ENCODE measurements at places on chromosomes 1 and 21. TPM values are rescaled to one million over a fixed set of nuclear protein-coding genes. Genes with fewer than 3 reads are reported as not detected.

- DNase-seq = no peak
Observed at GRCh38 chr1:187384504-187384903, 555.8 kb downstream of the PLA2G4A start.

DNA sequence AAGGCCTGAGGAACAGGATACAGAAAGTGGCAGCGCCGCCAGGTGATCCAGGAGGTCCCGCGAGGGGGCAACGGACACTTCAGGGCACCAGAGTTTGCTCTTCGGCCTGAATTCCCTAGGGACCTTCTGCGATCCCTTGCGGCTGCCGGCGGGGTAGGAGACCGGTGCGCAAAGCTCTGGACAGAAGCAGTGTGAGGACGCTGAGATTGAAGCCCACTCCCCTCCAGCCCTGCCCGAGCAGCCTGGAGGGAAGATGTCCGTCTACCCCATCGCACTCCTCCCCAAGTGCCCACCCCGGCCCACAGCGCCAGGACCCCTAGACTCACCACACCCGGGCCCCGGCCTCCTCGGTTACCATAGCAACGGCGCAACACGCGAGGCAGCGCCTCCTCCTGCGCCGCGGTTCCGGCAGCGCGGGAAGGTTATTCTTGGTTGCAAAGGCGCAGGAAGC lies at the start of gene ANKRD45:
ANKRD45 (minus strand) TSS at position 361 of the 451 bp plus-strand sequence. CDS start 10,433 bp downstream, outside the sequence.
- peak; percentile 86 for DNase-seq

GRCh38 chr1:40712997-40713396 lies 21.5 kb downstream of the NFYC start:
- no peak for DNase-seq

GRCh38 chr1:32920833-32921232 lies 19.6 kb upstream of the TMEM54 start:
- peak; percentile 92 for DNase-seq

Gene TMEM269
- not detected for total RNA-seq

Gene SRSF11
- 64.1 TPM for total RNA-seq

Gene SERPINC1
- total RNA-seq = 0.18 TPM

GRCh38 chr1:205547936-205548827 lies 43.7 kb downstream of the CDK18 start:
- DNase-seq = no peak

DNA sequence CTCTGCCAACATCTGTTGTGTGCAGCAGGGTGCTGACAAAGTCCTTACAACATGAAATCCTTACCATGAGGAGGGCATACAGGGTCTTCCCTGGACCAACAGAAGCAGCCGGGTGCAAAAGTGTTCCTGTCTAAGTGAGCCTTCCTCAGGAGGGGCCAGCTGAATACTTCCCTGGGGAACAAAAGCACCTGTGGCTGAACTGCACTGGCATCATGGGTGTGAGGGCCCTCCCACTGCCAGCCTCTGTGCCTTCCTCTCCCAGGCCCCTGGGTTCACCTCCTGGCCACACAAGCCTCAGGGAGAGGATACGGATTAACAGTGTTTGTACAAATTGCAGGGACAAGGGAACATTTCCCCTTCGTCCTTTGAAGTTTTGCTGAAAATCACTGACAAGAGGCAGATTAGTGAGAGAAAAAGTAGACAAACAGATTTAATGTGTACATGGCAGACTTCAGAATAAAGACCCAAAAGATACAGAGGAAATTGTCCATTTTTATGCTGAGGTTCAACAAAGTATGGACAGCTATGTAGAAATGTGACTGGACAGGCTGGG lies 91.0 kb upstream of the PPM1J start:
- no peak for DNase-seq

- no peak for DNase-seq
Observed at GRCh38 chr1:6547301-6547700, 7.0 kb downstream of the NOL9 start.

DNA sequence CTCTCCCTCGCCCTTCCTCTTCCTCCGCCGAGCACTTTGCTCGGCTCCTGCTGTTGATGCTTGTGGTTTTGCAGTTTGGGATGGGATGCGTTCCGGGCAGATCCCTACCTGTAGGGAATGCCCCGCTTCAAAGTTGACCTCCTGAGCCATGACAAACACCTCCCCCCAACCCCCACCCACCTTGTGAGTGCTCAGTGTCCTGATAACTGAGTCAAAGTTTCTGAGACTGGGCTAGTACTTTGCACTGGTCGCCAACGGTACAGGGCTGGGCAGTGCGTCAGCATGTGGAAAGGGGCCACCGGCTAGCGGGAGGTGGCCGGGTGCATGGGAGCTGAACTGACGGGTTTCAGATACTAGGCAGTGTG lies 771 bp downstream of the RABGAP1L start:
- DNase-seq = peak; percentile 61

DNA sequence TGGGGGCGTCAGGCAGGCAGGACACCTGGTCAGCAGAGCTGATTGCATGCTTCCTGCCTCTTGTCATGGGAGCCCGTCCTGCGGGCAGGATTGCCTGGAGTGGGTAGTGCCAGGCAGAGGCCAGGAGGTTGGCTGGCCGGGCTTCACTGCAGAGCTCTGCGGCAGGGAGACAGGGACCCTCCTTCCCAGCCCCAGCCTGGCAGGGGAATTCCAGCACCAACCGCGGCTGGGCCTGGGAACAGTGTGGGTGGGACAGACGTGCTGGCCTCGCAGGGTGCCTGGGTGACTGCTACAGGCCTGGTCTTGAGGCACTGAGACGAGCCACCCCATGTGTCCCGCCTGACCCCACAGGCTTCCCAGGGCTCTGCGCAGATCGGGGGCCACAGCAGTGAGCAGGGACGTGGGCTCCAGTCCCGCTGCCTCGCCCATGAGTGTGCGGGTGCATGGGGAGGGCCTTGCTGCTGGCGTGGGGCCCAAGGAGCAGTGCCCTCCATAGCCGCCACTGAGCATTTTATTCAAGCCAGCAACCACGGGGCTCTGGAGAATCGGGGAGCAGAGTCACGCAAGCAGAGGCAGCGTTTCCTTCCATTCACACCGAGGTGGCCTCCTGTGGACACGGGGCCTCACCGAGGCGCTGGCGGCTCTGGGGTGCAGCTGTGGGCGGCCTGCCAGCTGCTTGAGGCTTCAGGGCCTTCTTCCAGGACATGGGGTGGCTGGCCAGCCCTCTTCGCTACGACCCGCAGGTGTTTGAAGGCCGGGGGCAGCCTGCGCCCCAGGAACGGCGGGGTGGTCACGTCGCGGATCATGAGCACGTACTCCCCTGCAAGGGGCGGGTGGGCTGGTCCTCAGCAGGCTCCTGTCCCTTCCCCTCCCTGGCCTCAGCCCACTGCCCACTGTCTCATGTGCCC lies 70.3 kb downstream of the MORN1 start:
- DNase-seq = no peak

GRCh38 chr1:194786027-194786426 lies 1599.6 kb upstream of the B3GALT2 start:
- no peak for DNase-seq

Gene NHLH1
- not detected for total RNA-seq

DNA sequence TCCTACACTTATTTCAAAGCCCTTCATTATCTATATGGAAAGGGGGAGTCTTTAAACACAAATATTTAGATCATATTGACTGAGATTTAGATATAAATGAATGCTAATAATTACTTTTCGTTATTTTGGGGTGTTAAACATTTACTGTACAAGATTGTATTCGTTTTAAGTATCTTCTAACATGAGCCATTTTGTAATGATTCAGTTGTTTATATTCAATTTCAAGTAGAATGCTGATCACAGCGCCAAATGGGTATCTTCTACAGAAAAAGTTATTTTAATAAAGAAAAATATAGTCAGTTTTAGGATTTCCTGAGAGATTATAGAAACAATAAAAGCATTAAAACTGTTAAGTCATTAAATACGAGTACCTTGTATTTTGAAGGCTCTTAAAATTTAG lies 104.5 kb upstream of the HNRNPU start:
- no peak for DNase-seq

DNA sequence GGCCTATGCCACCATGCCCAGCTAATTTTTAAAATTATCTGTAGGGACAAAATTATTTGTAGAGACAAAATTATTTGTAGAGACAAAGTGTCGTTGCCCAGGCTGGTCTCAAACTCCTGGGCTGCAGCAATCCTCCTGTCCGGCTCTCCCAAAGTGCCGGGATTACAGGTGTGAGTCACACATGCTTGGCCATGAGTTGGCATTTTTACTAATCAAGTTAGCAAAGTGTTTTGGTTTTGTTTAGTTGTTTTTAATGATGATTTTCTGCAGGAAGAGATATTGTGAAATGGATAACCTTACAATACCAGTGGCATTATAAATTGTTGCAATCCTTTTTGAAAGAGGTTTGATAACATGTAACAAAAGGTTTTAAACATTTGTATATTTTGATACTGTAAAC lies 65.3 kb upstream of the MAGI3 start:
- DNase-seq = no peak

- DNase-seq = no peak
Observed at GRCh38 chr1:189424746-189425331, 1052.8 kb downstream of the BRINP3 start.

Gene ZBTB37
- 12.3 TPM for total RNA-seq

Gene AADACL4
- not detected for total RNA-seq

DNA sequence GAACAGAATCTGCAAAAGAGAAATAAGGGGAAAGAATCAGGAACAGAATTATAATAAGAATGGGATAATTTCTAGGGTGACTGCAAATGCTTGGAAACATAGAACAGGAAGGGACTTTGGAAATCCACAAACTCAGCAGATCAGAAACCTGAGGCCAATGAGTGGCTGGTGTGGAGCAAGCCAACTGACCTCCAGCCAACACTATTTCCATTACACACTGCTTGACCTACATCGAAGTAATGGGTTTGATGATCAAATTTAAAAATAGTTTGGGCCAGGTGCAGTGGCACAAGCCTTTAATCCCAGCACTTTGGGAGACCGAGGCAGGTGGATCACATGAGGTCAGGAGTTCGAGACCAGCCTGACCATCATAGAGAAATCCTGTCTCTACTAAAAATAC lies 284.9 kb downstream of the GRIK1 start:
- no peak for DNase-seq

GRCh38 chr1:59360170-59360569 lies 63.3 kb downstream of the FGGY start:
- DNase-seq = no peak

GRCh38 chr1:46410156-46411009 lies 16.3 kb downstream of the FAAH start:
- DNase-seq = no peak

DNA sequence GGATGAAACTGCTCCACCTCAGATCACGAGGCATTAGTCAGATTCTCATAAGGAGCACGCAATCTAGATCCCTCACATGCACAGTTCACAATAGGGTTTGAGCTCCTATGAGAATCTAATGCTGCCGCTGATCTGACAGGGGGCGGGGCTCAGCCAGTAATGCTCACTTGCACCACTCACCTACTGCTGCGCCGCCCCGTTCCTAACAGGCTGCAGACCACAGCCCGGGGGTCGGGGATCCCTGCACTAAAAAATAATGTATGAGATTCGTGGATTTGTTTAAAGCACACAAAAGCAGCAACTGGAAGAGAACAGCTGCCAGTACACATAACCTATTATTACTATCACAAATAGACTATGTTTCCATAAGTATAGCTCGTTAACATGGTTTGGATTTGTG lies 72.9 kb downstream of the HLCS start:
- DNase-seq = no peak

Gene POU3F1
- 0.09 TPM for total RNA-seq

GRCh38 chr21:46551636-46552241 lies 53.1 kb downstream of the S100B start:
- no peak for DNase-seq

Gene SLC44A3
- total RNA-seq = 6.5 TPM

DNA sequence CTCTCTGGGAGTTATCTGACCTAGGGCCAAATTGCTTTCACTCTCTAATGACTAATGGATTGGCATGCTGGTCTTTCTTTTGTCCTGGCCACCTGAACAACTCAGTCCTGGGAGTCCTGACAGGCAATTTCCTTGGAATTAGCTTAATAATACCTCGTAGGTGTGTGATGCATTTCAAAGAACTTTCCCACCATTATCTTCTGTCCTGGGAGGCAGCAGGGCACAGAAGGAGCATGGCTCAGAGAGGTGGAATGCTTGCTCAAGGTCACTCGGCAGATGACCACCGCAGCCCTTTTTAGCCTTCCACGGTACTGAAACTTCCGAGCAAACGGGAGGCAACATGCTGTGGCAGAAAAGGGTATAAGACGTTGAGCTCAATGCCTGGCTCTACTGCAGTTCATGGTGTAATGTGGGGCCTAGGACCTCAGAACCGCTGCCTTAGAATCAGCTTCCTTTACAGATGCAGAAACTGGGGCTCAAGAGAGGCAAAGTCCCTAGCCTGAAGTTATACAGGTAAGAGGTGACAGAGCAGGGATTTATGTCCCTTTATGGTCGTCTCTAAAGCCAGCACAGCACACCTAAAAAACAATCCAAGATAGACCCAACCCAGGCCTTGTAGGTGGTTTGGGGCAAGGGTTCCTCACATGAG lies 3.2 kb downstream of the ID3 start:
- DNase-seq = no peak

GRCh38 chr1:38166461-38166860 lies 119.9 kb upstream of the POU3F1 start:
- no peak for DNase-seq

DNA sequence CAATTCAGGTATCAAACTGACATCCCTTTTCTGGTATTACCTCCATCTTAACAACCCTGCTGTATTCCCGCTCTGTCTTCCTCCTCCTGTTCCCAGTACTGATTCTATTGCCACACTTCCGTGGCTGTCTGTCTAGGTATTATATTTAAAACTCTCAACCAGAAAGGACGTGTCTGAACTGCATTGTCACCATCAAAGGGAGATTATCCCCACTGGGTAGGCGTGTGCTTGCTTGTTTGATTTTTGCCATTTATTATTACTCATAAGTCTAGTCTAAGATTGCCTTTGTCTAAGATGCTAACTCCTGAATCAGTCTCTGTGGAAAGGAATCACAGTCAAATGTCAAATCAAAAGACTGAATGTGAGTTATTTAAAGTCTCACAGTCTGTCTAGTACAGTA lies 650.1 kb downstream of the KCNT2 start:
- DNase-seq = no peak

DNA sequence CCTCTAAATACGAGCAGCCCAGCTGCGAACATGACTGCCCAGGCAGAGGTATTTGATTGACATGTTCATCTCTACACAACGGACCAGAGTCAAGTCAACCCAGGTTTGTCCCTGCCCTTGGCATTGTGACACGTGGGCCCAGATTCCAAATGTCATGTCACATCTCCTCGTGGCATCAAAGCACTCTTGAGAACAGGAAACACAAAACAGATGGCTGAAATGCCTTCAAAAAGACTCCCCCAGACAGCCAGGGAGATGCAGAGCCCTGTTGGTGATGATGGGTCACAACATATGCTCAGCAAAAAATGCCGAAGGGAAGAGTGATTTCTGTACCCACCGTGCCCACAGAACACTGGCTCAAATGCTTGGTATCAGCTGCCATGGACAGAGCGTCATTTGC lies 337.8 kb upstream of the DAB1 start:
- DNase-seq = no peak

- DNase-seq = no peak
Observed at GRCh38 chr1:22056936-22057335, 4.4 kb downstream of the CDC42 start.

- no peak for DNase-seq
Observed at GRCh38 chr1:111856411-111857185, 100.9 kb downstream of the DDX20 start.
